ENCODE measurements at places on chromosomes 3 and 15. TPM values are rescaled to one million over a fixed set of nuclear protein-coding genes. Genes with fewer than 3 reads are reported as not detected.

Gene CRABP1
- 454 TPM for total RNA-seq

Gene SLC12A1
- total RNA-seq: not detected

Gene ARPP19
- 204 TPM for total RNA-seq

Gene SH2D7
- total RNA-seq: not detected

Gene ISL2
- not detected for total RNA-seq

Gene SLC25A38
- total RNA-seq: 19.3 TPM

DNA sequence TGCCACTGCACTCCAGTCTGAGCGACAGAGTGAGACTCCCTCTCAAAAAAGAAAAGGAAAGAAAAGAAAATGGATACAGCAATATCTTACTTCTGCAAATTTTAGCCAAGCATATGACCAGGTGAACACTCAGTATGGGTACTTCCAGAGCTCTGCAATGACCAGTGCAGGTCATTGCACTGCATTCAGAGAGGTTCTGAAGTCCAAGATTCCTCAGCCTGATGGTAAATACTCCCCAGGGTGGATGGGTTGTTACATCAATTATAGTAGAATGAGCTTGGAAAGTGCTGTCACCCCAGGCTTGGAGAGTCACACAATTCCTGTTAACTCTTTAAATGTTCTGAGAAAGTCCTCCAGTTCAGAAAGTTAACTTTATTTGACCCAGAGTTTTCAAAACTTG lies 103.7 kb downstream of the RPLP1 start:
- no peaks in the 10 kb centered on the region for H3K27me3 ChIP-seq
- H3K27ac ChIP-seq: no peak overlapping the region
- no peaks in the 10 kb centered on the region for H3K36me3 ChIP-seq
- DNase-seq: no peak
- H3K4me3 ChIP-seq: no peak overlapping the region

- no peaks in the 10 kb centered on the region for H3K27me3 ChIP-seq
- no peaks in the 10 kb centered on the region for H3K36me3 ChIP-seq
- H3K27ac ChIP-seq: no peak overlapping the region
- no peak overlapping the region for H3K4me3 ChIP-seq
- DNase-seq: no peak
- H3K4me1 ChIP-seq: peaks cover 40% of the 10 kb centered on the region
Measured at GRCh38 chr3:122973893-122974615, 53.5 kb downstream of the SEMA5B start.

GRCh38 chr3:31377045-31377642 lies 155.6 kb upstream of the STT3B start:
- H3K4me1 ChIP-seq: no peaks in the 10 kb centered on the region
- H3K27ac ChIP-seq: no peak overlapping the region
- H3K27me3 ChIP-seq: no peaks in the 10 kb centered on the region
- no peak overlapping the region for H3K4me3 ChIP-seq

- H3K36me3 ChIP-seq: no peaks in the 10 kb centered on the region
- DNase-seq: no peak
- H3K4me1 ChIP-seq: no peaks in the 10 kb centered on the region
- H3K4me3 ChIP-seq: no peak overlapping the region
Measured at GRCh38 chr3:89145995-89146394, 38.6 kb downstream of the EPHA3 start.

GRCh38 chr3:68256635-68257223 lies 602.3 kb upstream of the SUCLG2 start:
- H3K4me1 ChIP-seq: no peaks in the 10 kb centered on the region
- H3K27ac ChIP-seq: no peak overlapping the region
- H3K4me3 ChIP-seq: no peak overlapping the region
- H3K27me3 ChIP-seq: no peaks in the 10 kb centered on the region
- H3K36me3 ChIP-seq: no peaks in the 10 kb centered on the region

DNA sequence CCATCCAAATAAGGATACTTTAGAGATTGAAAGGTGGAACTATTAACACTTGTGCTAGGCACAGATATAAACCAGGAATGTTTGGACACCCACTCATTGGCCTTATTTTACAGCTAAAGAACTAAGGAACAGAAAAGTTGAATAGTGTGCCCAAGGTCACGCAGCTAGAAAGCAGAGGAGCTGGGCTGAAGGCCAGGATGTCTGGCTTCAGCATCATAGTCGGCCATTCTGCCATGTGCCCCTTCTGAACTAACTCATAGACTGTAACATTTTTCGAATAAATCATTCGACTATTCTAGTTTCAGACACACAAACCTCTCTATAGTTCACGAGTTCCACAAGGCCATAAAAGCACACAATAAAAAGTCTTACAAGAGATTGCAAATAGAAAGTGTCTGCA lies 71.1 kb downstream of the SUMF1 start:
- H3K27ac ChIP-seq: no peak overlapping the region
- no peaks in the 10 kb centered on the region for H3K36me3 ChIP-seq
- DNase-seq: no peak
- H3K4me3 ChIP-seq: no peak overlapping the region

- no peaks in the 10 kb centered on the region for H3K36me3 ChIP-seq
- H3K4me1 ChIP-seq: peaks cover 22% of the 10 kb centered on the region
- peak; percentile 57 for DNase-seq
- H3K4me3 ChIP-seq: no peak overlapping the region
- H3K27ac ChIP-seq: no peak overlapping the region
Measured at GRCh38 chr3:34260271-34261000, 462.0 kb downstream of the PDCD6IP start.

DNA sequence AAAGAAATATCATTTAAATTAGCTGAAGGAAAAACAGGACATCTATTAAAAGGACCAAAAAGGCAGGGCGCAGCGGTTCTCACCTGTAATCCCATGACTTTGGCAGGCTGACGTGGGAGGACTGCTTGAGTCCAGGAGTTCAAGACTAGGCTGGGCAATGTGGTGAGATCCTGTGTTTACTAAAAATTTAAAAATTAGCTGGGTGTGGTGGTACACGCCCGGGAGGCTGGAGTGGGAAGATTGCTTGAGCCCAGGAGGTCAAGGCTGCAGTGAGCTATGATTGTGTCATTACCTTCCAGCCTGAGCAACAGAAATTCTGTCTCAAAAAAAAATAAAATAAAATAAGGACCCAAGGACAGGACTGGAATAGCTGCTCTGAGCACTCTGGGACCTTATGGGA lies 16.2 kb upstream of the HERC1 start:
- no peaks in the 10 kb centered on the region for H3K36me3 ChIP-seq
- no peaks in the 10 kb centered on the region for H3K27me3 ChIP-seq
- H3K4me3 ChIP-seq: no peak overlapping the region
- DNase-seq: no peak
- H3K27ac ChIP-seq: no peak overlapping the region

DNA sequence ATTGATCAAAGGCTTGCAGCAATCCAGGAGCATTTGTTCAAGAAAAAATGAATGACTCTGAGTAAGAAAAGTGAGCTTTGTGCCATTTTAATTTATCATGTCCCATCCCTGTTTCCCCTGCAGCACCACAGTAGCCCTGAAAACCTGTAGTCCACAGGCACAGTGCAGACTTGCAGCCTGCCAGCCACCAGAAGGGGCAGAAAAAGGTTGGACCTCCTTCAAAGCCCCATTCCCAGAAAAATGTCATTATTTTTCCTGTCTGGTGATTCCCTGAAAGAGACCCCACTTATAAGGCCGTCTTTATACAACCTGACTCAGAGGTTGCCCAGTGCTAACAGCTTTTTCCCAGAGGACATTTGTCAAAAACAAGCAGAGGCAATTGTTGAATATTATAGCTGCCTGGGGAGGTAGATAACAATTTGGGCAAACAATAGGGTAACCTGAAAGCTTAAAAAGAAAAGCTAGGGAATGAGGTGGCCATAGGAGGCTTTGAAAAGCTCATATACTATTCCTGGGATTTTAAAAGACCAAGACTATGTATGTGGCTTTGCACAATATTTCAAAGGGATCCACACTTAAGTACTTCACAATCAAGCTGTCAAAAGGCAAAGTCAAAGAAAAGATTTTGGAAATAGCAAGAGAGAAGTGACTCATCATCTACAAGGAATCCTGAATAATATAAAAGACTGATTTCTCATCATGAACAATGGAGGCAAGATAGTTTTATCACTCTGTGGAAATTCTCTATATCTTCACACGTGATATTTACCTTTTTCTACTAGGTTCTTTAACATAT lies 136.8 kb upstream of the PLXNA1 start:
- H3K4me3 ChIP-seq: no peak overlapping the region
- peak; percentile 26 for DNase-seq
- peaks cover 24% of the 10 kb centered on the region for H3K4me1 ChIP-seq
- no peaks in the 10 kb centered on the region for H3K36me3 ChIP-seq
- H3K27ac ChIP-seq: no peak overlapping the region
